ENCODE measurements at places on chromosomes 1 and 21. TPM values are rescaled to one million over a fixed set of nuclear protein-coding genes. Genes with fewer than 3 reads are reported as not detected.

GRCh38 chr1:222769971-222770620 is 33.1 kb downstream of the FAM177B start:
- no peak for DNase-seq

The BEND5 gene
- total RNA-seq, result 3.2 TPM

The FYB2 gene
- 1.9 TPM for total RNA-seq

- no peak for DNase-seq
Measured at GRCh38 chr21:46159841-46160656, 4.7 kb upstream of the FTCD start.

DNA sequence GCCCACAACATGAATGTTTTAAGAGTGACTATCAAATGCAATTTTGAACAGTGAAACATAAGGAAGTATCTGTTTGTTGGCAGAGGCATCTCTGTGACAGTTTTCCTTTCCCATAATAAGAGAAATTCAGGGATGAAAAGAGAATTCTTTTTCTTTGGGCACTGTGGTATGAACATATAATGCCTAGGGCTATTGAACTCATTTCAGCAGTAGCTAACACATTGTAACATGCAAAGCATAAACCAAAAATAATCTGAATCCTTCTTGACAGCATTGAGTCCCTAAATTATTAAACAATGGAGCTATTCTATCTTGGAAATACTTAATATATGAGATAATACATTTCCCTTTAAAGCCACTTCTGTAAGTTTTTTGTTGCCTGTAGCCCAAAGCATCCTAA is 633.0 kb upstream of the B3GALT2 start:
- DNase-seq, result no peak

DNA sequence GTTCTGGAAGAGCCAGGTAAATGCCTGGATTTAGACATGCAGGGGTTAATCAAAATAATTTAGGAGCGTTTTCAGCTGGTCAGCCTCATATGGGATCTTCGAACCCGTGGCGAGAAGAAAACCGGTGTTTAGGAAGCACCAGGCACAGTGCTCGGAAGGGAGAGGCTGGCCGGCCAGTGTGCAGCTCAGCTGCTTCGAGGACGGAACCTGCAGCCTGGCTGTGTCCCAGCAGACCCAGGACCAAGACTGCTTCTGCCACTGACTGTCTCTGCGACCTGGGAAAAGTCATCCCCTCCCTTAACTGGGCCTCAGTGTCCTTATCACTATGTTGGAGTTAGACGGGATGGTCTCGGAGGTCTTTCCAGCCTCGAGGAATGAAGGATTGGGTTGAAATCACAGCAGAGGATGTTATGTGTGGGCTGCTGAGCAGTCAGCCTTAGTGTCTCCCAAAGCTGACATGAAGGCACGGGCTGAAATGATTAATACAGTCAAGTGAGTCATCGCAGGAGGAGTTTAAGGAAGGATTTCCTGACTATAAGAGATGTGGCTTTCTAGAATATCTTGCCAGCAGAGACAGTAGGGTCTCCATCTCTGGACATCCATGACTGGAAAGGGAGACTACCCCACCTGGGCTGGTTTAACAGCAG is 20.8 kb downstream of the PPFIA4 start:
- no peak for DNase-seq

The RAD54L gene
- 0.77 TPM for total RNA-seq
